ENCODE measurements at places on chromosomes 5 and 9.

DNA sequence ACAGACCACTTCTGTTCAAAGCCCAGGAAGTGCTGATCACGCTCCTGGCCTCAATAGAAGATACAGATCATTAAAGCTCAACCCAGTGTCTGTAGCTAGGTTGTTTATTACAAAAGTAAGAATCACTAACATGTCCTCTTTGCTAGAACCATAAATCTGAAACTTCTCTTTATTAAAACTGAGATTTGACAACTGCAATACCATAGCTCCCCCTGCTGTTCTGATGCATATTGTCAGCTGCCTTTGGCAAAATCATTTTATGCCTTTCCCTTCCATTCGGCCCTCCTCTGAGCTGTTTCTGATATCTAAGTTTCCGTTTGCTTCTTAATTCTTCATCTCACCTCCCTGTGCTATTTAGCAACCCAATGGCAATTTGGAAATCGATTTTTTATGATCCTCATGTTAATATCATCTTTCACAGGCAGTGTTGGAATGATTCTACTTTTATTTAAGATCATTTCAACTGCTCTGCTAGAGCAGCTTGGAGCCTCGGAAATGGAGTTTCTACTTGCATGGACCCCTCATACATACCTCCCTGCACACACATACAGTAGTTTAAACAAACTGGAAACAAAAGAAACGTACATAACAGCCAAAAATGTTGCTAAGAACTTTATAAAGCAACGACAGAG is 998.8 kb downstream of the MAT2B start:
- no peaks in the 10 kb centered on the region for H3K4me1 ChIP-seq
- no peak overlapping the region for H3K27ac ChIP-seq
- H3K4me3 ChIP-seq = no peak overlapping the region
- H3K27me3 ChIP-seq = no peaks in the 10 kb centered on the region

DNA sequence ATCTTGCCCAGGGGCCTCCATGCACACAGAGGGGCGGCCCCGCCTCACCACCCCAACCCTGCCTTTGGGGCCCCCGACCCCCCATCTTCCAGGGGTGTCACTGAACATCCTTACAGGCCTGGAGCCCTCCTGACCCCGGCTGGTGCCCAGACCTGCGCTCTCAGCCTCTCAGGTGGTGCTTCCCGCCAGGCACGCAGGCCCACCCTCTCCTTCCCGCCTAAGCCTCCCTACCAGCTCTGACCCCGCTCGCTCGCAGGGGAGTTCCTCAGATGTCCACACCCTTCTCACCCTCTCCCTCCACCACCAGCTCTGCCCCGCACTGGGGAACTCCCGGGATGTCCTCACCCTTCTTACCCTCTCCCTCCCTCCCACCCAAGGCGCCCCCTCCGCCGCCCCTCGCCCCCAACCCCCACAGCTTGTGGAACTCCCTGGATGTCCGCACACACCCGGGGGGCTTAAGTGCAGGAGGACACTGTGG is 12.3 kb upstream of the QRFP start:
- no peak overlapping the region for H3K4me3 ChIP-seq
- no peak for DNase-seq
- no peaks in the 10 kb centered on the region for H3K36me3 ChIP-seq
- H3K4me1 ChIP-seq = no peaks in the 10 kb centered on the region
- H3K27me3 ChIP-seq = peaks cover 4% of the 10 kb centered on the region

GRCh38 chr9:109815366-109815947 is 35.5 kb downstream of the PALM2AKAP2 start:
- H3K27me3 ChIP-seq = peaks cover 7% of the 10 kb centered on the region
- no peak overlapping the region for H3K4me3 ChIP-seq
- H3K36me3 ChIP-seq = no peaks in the 10 kb centered on the region
- no peak for DNase-seq
- no peak overlapping the region for H3K27ac ChIP-seq

- H3K4me1 ChIP-seq = peaks cover 23% of the 10 kb centered on the region
- no peaks in the 10 kb centered on the region for H3K27me3 ChIP-seq
- peaks cover 13% of the 10 kb centered on the region for H3K36me3 ChIP-seq
- no peak overlapping the region for H3K27ac ChIP-seq
- H3K4me3 ChIP-seq = no peak overlapping the region
Measured at GRCh38 chr9:37449862-37450632, 15.2 kb downstream of the ZBTB5 start.

DNA sequence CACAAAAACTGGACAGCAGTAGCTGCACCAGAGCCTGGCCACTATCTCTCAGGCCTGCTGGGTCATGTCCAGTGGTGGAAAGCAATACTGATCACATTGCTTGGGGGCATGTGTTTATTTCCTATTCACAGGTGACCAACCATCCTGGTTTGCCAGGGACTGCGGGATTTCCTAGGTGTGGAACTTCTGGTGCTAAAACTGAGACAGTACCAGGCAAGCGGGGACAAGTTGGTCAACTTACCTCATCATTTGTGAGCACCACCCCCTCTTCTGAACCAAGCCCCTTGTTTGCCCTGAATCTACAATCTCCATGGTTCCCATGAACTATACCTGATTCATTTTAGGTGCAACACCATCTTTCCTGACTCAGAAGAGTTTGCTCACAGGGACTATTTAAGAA is 81.3 kb downstream of the TNC start:
- peak; percentile 22 for DNase-seq
- H3K27ac ChIP-seq = peak overlapping the region; percentile 88
- peaks cover 6% of the 10 kb centered on the region for H3K27me3 ChIP-seq

GRCh38 chr5:6411141-6411540 is 32.8 kb upstream of the MED10 start:
- no peak overlapping the region for H3K4me3 ChIP-seq
- H3K27ac ChIP-seq = no peak overlapping the region
- H3K36me3 ChIP-seq = no peaks in the 10 kb centered on the region

DNA sequence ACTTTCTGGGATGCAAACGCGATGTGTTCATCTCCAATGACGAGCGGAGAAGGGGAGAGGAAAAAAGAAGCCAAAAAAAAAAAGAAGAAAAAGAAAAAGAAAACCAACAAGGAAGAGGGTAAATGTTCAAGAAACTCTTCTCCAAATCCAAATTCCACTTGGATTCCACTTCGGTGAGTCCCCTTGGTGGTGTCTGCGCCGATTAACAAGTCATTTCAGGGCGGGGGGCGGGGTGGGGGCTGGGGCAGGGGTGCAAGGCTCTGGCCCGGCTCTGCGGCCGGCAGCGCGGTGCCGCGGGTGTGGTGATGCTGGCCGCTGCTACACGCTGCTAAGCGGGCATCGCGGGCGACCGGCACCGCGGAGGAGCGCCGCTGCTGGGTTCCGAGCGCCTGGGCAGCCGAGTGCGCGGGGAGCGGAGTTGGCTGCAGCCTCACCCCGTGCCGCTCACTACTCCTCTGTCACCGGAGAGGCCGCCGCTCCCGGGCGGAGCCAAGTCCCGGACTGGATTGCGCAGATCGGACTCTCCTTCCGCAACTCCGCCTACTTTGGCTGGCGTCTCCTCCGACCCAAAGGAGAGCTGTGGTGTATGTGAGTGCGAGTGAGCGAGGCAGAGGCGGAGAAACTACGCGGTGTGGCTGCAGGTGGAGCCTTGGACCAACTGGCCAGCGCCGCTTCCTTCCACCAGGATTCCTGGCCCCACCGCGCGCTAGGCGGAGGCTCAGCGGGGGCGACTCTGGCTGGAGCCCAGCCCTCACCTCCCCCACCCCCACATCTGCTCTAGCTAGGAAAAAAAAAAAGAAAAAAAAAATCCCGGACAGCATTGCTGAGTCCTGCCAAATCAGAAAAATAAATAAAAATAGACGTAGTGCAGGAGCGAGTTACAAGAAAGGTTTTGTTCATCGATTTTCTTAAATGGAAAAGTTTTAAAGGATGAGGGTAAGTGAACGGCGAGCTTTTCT is at the start of gene SEMA6A:
TSS of gene SEMA6A (minus strand) at position 457 of the 959 bp plus-strand sequence. CDS start 69,879 bp downstream, outside the sequence.
- peaks cover 27% of the 10 kb centered on the region for H3K4me1 ChIP-seq
- H3K27me3 ChIP-seq = peaks cover 68% of the 10 kb centered on the region
- peak; percentile 74 for DNase-seq
- peak within 1 kb of the TSS; percentile 62 for H3K4me3 ChIP-seq
- H3K27ac ChIP-seq = no peak within 1 kb of the TSS
- no peaks in the 10 kb centered on the region for H3K36me3 ChIP-seq

DNA sequence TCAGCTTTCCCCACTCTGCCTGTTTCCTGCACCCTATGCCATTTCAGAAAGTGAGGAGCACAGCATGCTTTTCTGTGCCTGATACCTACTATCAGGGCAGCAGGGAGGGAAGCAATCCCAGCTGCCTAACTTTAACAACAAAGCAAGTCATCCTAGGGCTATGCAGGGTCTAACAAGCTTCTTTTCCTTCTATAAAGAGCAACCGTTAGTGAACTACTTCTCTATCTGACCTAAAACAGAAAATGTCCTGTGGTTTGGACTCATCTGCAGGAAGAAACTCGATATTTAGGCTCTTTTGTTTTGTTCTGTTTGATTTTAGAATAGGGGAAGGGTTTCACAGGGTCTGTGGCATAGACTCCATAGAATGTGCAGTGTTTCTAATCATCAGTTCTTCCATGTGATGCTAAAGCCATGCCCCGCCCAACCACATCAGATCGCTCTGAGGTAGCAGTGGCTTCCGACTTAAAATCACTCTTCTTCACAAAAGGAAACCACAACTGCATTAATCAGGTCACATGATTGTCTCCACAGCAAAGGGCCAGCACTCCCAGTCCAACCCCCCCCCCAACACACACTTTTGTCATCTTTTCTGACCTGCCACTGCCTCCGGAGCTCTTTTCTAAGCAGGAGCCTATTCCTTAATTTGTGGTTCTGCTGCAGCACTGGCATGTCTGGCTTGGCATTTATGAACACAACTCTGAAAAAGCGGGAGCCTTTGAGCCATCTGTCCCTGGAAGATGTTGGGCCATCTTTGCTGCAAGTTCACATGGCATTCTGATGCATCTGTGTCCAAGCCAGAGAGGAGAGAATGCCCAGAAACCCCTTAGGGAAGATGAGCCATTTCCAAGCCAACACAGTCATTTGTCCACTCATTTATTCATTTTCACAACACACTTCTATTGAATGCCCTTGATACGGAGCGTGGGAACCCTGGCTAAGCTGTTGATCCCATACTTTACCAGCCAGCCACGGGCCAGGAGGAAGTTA is 71.6 kb downstream of the CFAP90 start:
- H3K4me1 ChIP-seq = peaks cover 10% of the 10 kb centered on the region
- H3K27me3 ChIP-seq = peaks cover 52% of the 10 kb centered on the region
- H3K27ac ChIP-seq = no peak overlapping the region
- no peaks in the 10 kb centered on the region for H3K36me3 ChIP-seq
- H3K4me3 ChIP-seq = no peak overlapping the region

DNA sequence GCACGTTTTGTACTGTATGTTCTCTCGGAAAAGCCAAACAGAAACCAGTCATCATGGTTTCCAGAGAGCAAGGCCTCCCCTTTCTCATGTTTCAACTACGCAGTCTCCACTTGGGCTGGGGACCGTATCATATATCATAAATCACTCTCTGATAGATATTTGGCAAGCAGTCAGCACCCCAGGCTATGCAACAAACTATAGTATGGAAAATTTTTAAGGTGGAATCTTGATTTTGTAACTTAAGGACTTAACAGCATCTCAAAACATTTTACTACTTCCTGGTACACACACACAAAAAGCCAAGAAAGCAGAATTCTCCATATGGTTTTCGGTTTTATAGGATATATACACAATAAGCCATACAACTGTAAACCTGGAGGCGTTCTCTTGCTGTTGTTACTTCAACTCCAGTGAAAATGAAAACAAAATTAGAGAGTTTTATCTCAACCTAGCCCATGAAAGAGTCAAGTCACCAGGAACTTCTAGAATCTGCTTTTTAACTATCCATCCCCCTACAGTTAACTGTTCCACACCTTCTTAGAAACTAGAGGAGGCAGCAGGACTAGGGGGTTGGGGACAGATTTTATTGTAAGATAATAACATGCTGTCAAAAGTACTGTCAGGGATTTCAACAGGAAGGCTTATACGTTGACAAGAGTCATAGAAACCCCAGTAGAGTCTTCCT is 283.4 kb downstream of the NFIB start:
- H3K4me3 ChIP-seq = no peak overlapping the region
- H3K4me1 ChIP-seq = no peaks in the 10 kb centered on the region
- no peaks in the 10 kb centered on the region for H3K36me3 ChIP-seq
- H3K27me3 ChIP-seq = peaks cover 2% of the 10 kb centered on the region

GRCh38 chr9:116278326-116278725 is 124.7 kb downstream of the PAPPA start:
- no peaks in the 10 kb centered on the region for H3K4me1 ChIP-seq
- no peak for DNase-seq
- H3K27ac ChIP-seq = no peak overlapping the region
- no peak overlapping the region for H3K4me3 ChIP-seq
- peaks cover 10% of the 10 kb centered on the region for H3K27me3 ChIP-seq
- H3K36me3 ChIP-seq = no peaks in the 10 kb centered on the region

DNA sequence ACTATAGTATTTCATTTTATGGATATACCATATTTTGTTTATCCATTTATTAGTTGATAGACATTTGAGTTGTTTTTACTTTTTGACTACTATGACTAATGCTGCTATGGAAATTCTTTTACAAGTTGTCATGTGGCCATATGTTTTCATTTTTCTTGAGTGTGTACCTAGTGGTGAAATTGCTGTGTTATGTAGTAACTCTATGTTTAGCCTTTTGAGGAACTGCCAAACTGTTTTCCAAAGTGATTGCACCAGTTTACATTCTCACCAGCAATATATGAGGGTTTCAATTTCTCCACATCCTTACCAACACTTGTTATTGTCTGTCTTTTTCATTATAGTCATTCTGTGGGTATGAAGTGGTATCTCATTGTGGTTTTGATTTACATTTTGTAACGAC is 75.4 kb downstream of the GRIA1 start:
- no peak overlapping the region for H3K27ac ChIP-seq
- H3K27me3 ChIP-seq = peaks cover 3% of the 10 kb centered on the region
- H3K4me1 ChIP-seq = no peaks in the 10 kb centered on the region

DNA sequence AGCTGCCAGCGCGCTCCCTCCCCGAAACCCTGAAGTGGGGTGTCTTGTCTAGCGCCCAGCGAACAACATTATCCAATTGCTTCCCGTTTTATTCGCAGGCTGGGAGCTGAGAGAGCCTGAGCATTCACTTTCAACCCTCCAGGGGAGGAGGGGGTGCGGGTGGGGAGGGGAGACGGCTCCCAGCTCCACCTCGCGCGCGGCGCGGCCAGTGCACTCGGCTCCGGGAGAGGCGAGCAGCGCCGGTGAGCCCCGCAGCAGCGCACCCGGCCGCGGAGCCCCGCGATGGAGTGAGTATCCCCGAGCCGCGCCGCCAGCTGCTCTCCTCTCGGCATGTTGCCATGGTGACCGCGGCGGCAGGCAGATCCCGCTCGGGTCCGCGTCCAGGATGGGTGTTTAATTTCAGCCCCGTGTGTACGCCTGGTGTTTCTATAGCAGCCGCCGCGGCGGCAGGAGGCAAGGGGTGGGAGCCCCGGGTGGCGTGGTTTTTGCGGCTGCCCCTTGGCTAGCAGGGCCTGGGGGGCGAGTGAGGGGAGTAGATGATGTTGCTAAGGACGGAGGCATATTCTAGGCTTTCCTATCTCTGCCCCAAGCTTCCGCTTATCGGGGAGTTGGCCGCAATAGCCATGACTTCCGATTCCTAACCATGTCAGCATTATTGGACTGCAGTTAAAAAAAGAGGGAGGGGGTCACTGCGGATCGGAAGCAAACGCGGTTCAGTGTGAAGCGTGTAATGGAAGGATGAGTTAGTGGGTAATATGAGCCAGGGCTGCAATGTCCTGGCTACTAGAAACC is 139.2 kb upstream of the PALM2AKAP2 start:
- peaks cover 33% of the 10 kb centered on the region for H3K27me3 ChIP-seq
- DNase-seq = peak; percentile 1
- H3K36me3 ChIP-seq = no peaks in the 10 kb centered on the region
- no peak overlapping the region for H3K4me3 ChIP-seq

Data from activated CD8-positive, alpha-beta T cell treated with anti-CD3 and anti-CD28 coated beads for 36 hours (primary cell).